CD4-positive, alpha-beta T cell treated with Interleukin-10 for 1 hour (primary cell): ENCODE measurements at places on chromosomes 5 and 9.

GRCh38 chr5:97531549-97531948 is 348.5 kb upstream of the RIOK2 start:
- no peak for DNase-seq

DNA sequence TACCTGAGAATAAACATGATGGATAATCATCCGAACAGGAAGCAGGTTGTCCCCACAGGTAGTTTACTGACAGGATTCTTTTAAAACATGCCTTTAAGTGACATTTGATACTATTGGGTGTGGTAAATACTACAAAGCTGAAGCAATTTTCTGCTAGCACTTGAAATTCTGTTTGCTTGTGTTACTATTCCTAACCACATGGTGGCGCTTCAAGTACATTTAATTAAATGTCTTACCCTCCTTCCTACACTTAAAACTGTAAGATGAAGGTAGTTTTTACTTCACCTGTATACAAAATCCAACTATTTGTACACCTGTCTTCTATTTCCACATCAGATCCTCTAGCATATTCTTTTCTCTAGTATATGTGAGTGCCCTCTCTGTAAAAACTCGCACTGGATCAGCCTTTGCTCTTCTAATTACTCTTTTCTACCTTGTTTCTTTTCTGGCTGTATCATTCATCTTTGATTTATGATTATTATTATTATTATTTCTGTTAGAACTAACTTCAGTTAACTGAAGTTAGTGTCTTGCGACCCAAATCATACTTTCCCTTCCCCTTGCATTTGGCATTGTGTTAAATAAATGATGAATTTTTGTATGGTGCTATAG is 18.4 kb downstream of the SLC25A46 start:
- peak; percentile 61 for DNase-seq

DNA sequence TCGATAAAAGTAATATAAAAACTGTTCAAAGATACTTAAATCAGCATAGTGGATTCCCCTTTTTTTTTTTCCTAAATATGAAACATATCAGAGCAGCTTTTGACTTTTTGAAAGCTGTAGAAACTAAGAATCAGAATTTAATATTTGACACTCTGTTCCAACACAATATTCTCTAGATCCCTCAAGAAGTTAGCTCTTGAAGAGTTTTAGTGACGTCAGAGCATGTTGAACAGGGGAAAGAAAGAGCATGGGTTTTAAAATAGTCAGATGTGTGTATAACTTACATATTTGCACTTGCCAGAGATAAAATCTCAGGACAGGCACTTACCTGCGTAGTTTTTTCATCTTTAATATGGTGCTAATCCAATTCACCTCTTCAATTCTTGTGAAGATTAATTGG is 75.2 kb upstream of the FBXL7 start:
- DNase-seq: no peak

- DNase-seq: no peak
These were observed 86.3 kb downstream of the SLC44A1 start for GRCh38 chr9:105330755-105331154.

DNA sequence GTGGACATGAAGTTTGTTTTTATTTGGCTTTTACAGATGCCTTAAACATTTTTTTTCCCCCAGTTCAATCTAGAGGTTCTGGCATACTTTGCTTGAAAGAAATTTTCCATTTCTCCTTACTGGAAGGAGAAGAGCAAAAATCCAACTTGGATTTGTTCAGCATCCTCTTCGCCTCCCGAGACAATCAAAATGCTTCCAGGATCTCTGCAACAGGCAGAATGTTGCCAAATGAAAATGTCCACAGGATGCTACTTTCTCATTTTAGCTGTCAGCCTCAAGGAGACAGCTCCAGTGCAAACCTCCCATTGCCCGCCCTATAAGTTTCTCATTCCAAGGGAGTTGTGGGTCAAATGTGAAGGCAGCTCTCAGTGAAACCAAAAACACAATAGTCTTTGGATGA is 1972.1 kb downstream of the MAT2B start:
- no peak for DNase-seq

DNA sequence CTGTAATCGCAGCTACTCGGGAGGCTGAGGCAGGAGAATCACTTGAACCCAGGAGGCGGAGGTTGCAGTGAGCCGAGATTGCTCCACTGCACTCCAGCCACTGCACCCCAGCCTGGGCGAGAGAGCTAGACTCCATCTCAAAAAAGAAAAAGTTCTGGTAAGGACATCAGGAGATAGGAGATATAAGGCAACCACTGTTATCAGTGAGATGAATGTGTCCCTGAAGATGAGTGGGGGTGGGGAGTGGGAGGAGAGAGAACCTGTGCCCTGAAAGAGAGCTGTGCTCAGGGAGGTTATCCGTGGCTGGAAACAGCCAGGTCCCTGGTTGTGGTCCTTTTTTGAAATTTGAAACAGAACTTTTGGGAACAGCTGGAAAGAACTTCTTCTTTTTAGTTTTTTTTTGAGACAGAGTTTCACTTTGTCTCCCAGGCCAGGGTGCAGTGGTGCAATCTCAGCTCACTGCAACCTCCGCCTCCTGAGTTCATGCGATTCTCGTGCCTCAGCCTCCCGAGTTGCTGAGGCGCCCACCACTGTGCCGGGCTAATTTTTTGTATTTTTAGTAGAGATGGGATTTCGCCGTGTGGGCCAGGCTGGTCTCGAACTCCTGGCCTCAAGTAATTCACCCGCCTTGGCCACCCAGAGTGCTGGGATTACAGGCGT is 2.6 kb downstream of the PTPA start:
- no peak for DNase-seq

DNA sequence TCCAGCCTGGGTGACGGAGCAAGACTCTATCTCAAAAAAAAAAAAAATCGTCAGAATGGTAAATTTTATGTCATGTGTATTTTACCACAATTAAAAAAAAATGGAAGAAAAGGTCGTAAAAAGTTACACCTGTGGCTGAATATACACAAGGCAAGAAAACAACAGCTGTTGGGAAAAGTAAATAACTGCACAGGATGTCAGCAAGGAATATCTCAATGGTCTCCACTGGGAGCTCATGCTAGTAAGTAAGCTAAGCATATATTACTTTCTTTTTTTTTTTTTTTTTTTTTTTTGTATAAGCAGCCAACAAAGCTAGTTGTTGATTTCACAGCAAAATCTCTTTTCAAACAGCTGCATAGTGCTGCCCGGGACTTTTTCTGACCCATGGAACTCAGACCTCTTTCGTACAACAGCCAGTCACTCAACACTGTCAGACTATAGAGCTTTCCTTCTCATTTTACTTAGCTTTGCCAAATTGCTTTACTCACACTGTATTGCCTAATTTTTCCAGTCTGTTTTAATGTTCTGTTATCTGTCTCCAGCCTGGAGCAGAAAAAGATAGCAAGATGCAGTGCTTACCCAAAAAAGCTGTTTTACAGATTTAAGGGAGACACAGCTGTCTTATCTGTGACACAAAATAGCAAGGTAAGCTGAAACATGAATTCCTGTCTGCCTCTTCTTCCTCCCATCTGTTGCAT is 175.9 kb downstream of the ENC1 start:
- DNase-seq: no peak

DNA sequence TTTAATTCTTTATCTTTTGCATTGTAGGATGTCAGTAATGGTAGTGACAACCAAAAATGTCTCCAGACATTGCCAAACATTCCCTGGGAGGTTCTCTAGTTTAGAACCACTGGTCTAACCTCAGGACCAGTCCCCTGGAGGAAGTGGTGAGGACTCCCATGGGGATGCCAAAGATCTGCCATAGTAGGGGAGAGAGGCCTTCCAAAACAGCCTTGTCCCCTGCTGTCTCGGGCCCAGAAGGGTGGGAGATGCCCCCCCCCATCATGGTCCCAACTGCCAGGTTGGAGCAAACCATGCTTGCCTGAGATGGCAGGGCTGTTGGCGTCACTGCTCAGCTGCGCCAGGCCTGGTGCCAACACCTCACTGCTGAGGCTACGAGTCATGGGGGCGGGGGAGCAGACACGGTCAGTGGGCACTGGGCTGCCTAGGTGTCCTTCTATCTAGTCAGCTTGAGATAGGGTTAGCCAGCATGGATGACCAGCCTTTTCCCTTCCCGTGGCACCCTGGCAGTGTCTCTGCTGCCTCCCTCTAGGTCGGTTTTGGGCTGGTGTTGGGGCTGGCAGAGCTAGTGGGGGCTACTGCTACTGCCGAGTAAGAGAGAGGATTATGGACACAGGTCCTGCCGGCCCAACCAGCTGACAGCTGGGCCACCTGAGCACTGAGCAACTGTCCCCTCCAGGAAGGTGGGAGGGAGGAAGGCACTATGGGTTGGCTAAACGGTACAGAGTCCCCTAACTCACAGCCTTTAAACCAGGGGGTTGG is 8.3 kb upstream of the CXXC5 start:
- no peak for DNase-seq

DNA sequence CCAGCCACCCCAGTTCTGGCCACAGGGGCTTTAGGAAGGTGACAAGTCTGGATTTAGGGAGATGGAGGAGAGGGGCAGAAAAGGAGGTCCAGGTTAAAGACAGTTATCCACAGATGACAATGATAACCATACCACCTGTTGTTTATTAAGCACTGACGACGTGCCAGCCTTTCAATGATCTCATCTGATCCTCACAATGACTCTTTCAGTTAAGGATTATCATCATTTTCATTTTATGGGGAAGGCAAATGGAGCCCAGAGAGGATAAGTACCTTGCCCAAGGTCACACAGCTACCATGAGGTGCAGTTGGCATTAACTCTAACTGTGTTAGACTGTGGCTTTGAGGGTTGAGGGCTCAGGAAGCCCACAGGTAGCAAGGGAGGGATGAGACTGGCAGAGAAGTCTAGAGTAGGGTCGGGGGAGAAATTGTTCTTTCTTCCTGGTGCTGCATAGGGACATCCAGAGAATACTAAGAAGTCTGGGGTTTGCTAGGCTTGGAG is 21.5 kb upstream of the JADE2 start:
- DNase-seq: no peak

DNA sequence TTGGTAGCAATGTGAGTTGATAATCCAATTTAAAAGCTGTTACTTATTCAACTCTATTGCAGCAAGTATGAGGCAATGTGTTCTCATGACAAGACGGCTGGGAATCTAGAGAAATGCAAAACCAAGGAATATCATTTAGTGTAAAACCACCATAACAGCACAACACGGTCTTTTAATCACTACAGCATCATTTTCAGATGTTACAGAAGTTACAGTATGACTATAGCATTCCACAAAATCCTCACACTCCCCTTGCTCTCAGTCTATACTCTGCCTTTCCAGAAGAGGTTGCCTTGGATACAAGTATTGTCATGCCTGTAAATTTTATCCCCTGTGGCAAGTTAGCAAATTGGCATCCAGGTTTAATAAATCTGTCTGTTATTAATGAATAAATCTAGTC is 28.6 kb upstream of the TAS2R1 start:
- DNase-seq: no peak

DNA sequence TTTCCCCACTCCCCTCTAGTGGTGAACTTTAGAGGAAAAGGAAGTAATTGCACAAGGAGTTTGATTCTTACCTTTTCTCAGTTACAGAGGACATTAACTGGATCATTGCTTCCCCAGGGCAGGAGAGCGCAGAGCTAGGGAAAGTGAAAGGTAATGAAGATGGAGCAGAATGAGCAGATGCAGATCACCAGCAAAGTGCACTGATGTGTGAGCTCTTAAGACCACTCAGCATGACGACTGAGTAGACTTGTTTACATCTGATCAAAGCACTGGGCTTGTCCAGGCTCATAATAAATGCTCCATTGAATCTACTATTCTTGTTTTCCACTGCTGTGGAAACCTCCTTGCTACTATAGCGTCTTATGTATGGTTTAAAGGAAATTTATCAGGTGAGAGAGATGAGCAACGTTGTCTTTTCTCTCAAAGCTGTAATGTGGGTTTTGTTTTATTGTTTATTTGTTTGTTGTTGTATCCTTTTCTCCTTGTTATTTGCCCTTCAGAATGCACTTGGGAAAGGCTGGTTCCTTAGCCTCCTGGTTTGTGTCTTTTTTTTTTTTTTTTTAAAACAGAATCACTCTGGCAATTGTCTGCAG is 25.3 kb downstream of the SLC22A5 start:
- DNase-seq: no peak

- DNase-seq: no peak
These were observed 141.3 kb upstream of the NFIB start for GRCh38 chr9:14455243-14455642.

GRCh38 chr5:179125789-179126505 is 65.8 kb downstream of the ZNF354C start:
- no peak for DNase-seq

- peak; percentile 21 for DNase-seq
These were observed 12.9 kb downstream of the RASGRF2 start for GRCh38 chr5:80973027-80973426.

DNA sequence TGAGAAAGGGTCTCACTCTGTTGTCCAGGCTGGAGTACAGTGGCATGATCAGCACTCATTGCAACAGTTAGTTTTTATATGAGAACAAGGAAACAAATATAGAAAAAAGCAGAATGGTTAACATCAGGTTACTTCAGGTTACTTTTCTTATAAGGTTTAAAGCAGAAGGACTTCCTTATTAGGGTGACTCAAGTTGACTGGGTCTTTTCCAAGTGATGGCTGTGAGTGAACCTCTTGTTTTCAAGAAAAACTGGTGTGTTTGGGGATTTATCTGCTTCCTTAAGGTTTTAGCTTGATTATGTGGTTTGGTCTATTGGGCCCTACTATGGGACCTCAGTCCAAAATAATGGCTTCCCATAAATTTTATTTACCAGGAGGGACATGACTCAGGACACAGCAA is 99.2 kb downstream of the ARRDC3 start:
- DNase-seq: no peak

DNA sequence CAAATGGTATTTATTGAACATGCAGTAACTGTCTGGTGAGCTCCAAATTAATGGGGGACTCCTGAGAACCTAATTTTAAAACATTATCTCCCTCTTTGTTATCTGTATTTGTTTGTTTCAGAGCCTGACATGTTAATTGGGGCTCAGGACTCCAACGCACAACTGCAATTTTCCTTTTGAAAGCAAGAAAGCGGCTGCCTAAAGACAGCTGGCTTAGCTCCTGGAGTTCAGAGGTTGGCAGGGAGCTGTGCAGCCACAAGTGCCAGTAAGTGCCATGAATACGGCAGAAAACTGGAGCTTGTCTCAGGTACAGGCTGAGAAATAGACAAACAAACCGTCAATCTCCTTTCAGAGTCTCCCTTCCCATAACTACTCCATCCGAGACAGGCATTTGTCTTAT is 80.9 kb downstream of the PPP2R2B start:
- DNase-seq: no peak

DNA sequence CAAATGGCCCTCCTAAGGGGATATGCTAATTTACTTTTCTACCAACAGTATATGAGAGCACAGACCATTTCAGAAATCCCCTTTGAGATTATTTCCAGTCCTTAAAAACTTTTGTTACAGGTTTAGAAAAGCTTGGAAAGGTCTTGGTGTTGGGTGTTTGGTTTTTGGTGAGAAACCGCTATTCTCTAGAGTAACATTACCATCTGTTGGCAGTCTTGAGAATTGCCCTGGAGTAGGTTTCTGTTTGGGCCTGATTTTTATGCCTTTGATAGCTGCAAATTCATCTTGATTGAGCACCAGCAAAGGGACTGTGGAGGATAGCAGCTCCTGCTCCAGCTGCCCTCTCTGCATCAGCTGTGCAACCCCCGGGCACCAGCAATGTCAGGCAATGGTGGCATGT is 8.0 kb downstream of the NUDT2 start:
- DNase-seq: no peak

- no peak for DNase-seq
These were observed 130.1 kb downstream of the LRRC70 start for GRCh38 chr5:62708481-62709325.
